ENCODE measurements at places on chromosomes 2 and 18.

DNA sequence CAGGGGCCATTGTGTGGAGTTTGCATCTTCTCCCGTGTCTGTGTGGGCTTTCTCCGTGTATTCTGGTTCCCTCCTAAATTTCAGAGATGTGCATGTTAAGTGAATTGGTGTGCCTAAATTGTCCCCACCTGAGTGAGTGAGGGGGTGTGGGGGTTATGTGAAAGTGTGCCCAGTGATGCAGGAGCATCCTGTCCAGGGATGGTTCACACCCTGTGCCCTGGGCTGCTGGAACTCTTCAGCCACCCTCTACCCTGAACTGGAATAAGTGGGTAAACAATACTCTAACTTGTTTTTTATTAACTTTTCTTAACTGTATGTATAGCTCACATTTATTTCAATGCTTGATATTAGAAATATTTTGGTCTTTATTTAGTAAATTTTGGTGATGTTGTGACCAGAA, 56.0 kb downstream of the UBE2E3 start:
- DNase-seq, result no peak

DNA sequence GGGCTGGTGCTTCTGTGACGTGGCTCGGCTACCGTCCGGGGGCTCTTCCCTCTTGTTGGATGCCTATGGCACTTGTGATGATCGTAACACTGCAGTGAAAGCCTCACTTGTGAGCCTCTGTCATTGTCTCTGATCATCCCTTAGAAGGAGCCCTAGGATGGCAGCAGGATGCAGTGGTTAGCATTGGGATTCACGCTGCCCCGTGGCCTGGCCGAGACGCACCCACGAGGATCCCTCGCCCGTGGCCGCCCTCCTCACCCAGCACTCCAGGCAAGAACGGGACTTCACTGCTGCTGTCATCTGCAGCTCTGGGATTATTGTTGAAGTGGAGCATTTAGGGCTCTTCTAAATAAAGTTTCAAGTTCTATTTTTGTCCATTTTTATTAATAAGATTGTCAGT, 46.8 kb upstream of the CTDP1 start:
- no peak for DNase-seq

- DNase-seq, result no peak
These were observed 2.8 kb upstream of the ZNF532 start for GRCh38 chr18:58861861-58862301.

GRCh38 chr18:63917817-63918216, 10.1 kb downstream of the SERPINB10 start:
- no peak for DNase-seq

DNA sequence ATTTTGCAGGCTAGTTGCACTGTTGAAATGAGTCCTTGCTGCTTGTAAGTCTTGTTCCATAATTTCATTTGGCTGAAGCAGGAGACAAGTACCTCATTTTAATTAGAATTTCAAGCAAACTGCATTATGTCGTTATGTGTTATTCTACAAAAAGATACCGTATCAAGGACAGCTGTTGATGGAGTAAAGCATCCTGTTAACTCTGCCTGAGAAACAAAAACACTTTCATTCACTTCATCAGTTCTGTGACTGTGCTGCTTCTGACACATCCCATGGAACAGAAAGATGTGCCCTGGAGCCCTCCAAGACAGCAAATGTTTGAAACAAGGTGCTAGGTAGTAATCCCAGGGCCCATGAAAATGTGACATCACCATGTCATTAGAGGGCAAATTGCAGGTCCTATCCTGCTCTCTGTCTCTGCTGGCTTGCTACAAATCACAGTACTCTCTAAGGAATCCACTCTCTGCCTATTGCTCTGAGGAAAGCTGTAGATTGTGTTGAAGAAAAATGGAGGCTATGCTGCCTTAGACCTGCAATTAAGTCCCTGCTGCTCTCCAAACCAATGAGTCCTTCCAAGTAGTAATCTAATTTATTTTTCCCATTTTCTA, 209.7 kb upstream of the PARD3B start:
- no peak for DNase-seq

Data from NCI-H1105 (cell line).